ENCODE measurements at places on chromosomes 6 and 20. TPM values are rescaled to one million over a fixed set of nuclear protein-coding genes. Genes with fewer than 3 reads are reported as not detected.

The SLC22A7 gene
- not detected for polyA plus RNA-seq

The PTCRA gene
- polyA plus RNA-seq = 0.13 TPM

The APCDD1L gene
- 0.17 TPM for polyA plus RNA-seq

The EYA4 gene
- polyA plus RNA-seq = not detected

The RNF114 gene
- 81.7 TPM for polyA plus RNA-seq

The TAPBP gene
- 79.9 TPM for polyA plus RNA-seq

The OR2J3 gene
- not detected for polyA plus RNA-seq

The PLEKHG1 gene
- 8.8 TPM for polyA plus RNA-seq

The CHRNA4 gene
- polyA plus RNA-seq = not detected

The TNXB gene
- 0.24 TPM for polyA plus RNA-seq

The MYB gene
- 0.10 TPM for polyA plus RNA-seq
